ENCODE measurements at places on chromosomes 11 and 22.

DNA sequence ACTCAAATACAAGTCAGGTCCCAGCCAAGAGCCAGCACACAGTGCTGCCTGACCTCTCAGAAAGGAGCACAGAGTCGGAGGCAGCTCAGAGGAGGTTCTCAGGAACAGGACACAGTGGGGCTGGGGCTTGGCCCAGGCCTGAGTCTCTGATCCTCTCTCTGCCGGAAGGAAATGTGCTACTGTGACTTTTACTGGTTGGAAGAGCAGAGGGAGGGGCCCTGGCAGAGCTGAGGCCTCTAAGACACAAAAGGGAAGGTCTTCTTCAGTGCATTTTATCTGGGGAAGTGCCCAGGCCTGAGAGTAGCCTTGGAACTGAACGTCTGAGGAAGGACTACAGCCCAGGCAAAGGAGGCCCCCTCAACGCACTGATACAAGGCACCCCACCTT lies 16.2 kb upstream of the CASTOR1 start:
- peaks cover 97% of the 10 kb centered on the region for H3K4me1 ChIP-seq
- peaks cover 14% of the 10 kb centered on the region for H3K36me3 ChIP-seq
- no peak for DNase-seq
- H3K27ac ChIP-seq: peak overlapping the region; percentile 95

GRCh38 chr11:3128356-3129180 lies 36.5 kb downstream of the OSBPL5 start:
- no peak overlapping the region for H3K4me3 ChIP-seq
- H3K27me3 ChIP-seq: no peaks in the 10 kb centered on the region
- H3K36me3 ChIP-seq: no peaks in the 10 kb centered on the region
- 0 out of 2 replicates have a peak, but pooled peaks cover 5% of the 10 kb centered on the region for H3K4me1 ChIP-seq

DNA sequence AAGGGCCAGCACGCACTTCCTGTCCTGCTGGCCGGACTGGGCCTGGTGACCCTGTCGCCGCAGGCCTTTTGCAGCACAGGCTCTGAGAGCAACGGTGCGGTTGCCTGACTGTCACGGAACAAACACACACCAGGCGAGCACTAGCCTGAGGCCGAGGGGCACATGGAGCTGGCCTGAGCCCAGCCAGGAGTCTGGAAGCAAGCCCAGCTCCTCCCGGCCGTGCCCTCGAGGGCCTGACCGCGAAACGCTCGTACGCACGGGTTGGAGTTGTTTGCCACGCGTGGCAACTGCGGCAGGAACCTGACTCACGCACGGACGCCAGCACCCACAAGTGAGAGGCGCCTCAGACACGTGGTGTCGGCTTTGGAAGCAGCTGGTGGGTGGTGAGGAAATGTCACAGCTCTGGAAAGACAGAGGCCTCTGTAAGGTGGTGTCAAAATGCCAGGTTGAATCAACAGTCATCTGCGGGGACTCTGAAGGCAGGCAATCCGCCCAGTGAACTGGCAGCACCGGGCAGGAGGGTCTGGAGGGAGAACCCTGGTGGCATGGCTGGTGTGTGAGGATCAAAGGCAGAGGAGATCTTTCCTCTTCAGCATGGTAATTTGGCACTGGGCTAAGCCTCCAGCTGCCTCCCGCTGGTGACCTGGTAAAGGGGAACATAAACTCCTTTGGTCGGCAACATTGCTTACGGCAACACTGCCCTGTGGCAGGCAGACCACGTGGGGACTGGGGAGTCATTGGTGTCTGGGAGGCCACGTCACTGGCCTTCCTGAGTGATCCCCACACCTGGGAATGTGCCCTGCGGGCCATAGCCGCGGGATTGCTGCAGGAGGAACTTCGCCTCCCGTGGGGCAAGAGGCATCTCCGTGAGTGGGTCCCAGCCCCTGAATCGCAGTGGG lies 15.3 kb upstream of the IL17REL start:
- H3K27me3 ChIP-seq: peaks cover 58% of the 10 kb centered on the region
- DNase-seq: peak; percentile 86
- no peaks in the 10 kb centered on the region for H3K36me3 ChIP-seq
- H3K27ac ChIP-seq: no peak overlapping the region
- H3K4me1 ChIP-seq: peaks cover 13% of the 10 kb centered on the region

- DNase-seq: no peak
- no peak overlapping the region for H3K4me3 ChIP-seq
- no peaks in the 10 kb centered on the region for H3K4me1 ChIP-seq
- H3K27ac ChIP-seq: no peak overlapping the region
Measured at GRCh38 chr11:128546916-128547315, 40.4 kb downstream of the ETS1 start.

DNA sequence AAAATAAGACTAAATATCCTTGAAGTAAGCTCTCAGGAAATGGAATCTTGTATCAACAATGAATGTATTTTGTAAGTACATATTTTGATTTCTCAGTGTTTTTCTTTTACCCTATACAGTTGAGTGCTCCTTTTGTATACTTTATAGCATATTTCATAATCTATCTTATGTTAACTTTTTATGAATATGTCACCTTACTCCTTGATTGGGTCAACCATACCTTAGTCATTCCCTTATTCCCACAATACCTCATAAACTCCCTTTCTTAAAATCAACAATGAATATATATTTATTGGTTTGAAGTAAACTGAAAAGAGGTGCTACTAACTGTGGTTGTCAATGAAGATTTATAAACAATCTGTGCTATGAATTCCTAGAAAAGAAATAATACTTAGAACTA lies 686.2 kb downstream of the METTL15 start:
- no peaks in the 10 kb centered on the region for H3K27me3 ChIP-seq
- no peaks in the 10 kb centered on the region for H3K4me1 ChIP-seq
- H3K27ac ChIP-seq: no peak overlapping the region
- no peak overlapping the region for H3K4me3 ChIP-seq
- DNase-seq: no peak

DNA sequence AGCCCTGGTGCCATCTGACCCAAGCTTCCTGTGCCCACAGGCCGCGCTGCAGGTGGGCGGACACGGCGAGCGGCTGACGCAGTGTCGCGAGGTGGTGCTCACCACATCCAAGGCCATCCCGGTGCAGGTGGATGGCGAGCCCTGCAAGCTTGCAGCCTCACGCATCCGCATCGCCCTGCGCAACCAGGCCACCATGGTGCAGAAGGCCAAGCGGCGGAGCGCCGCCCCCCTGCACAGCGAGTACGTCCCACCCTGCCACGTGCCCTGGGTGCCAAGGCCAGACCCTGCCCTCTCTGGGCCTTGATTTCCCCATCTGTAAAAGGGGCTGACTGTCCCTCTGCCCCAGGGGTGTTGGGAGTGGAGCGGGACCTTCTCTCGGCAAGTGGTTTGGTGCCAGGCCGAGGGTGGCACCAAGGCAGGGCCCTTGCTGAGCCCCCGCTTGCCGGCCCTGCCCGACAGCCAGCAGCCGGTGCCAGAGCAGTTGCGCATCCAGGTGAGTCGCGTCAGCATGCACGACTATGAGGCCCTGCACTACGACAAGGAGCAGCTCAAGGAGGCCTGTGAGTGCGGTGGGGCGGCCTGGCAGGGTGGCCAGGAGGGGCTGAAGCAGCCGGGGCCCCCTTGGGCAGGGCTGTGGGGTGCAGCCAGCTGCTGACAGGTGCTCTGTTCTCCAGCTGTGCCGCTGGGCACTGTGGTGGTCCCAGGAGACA lies 5.9 kb upstream of the MDK start:
- H3K36me3 ChIP-seq: no peaks in the 10 kb centered on the region
- no peak overlapping the region for H3K27ac ChIP-seq
- no peak for DNase-seq
- H3K27me3 ChIP-seq: no peaks in the 10 kb centered on the region

- H3K27ac ChIP-seq: no peak overlapping the region
- H3K4me3 ChIP-seq: no peak overlapping the region
- H3K27me3 ChIP-seq: peaks cover 81% of the 10 kb centered on the region
- DNase-seq: no peak
Measured at GRCh38 chr22:32334660-32335365, 22.9 kb upstream of the RFPL3 start.

DNA sequence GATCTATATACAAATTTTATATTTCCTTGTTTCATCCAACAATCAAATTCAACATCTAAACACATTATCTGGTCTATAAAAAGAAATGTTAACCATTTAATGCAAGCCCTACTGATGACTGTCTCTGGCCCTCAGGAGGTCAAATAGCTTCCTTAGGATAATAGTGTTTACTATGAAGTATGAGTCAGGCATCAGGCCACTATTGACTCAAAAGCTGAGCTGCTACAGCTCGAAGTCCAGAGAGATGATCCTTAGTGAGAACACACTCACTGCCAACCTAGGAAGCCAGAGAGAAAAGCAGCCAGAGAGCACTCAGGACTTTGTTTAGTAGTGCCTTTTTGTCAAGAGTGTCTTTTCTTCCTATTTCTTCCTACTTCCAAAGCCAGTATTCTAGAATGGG lies 171.8 kb downstream of the SOX6 start:
- no peaks in the 10 kb centered on the region for H3K27me3 ChIP-seq
- H3K4me1 ChIP-seq: peaks cover 12% of the 10 kb centered on the region
- peak overlapping the region; percentile 26 for H3K27ac ChIP-seq
- H3K36me3 ChIP-seq: no peaks in the 10 kb centered on the region
- no peak overlapping the region for H3K4me3 ChIP-seq
- DNase-seq: peak; percentile 70

DNA sequence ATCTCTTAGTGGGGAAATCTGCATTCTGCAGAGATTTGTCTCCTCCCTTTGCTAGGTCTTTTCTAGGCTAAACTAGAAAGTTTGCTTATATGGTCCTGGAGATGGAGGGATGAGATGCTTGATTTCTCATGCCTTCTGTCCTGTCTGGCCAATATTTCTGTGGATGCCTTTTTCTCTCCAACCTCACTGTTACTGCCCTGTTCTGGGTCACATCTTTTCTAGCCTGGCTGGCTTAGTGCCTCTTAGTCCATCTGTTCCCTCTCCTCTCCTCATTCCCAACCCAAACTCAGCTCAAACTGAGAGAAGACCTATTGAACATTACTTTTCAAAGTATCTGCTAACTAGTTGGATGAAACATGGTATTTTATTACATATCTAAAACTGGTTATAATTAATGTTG lies 62.0 kb downstream of the RRM1 start:
- no peaks in the 10 kb centered on the region for H3K27me3 ChIP-seq
- no peak for DNase-seq
- no peaks in the 10 kb centered on the region for H3K36me3 ChIP-seq
- H3K4me3 ChIP-seq: no peak overlapping the region
- H3K4me1 ChIP-seq: no peaks in the 10 kb centered on the region

DNA sequence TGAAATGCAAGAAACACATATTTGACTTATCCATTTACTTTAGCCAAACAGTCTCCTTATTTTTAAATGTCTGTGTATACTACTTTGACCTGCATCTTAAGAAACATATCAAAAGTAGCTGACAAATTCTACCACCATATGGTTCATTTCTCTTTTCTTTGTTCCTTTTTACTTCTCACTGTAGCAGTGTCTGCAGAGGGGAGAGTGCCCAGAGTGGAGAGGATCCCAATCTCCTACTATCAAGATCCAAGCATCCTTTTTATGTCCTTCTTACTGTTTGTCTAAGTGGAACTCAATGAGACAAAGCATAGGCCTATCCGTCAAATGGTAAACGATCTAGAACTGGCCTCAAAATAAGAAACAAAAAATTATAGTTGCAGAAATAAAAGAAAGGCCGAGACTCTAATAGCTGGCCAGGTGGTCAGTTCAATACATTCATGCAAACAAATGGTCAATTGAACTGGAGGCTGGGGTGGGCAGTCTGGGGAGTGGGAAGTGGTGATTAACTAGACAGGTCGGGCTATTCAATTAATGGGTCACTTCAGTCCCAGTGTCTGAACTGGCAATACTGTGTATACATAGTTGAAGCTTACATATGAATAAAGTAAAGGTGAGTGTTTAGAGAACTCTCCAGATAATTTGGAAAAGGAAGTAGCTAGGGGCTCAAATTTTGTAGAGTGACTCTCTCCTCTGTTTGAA lies 149.1 kb downstream of the MAML2 start:
- peaks cover 14% of the 10 kb centered on the region for H3K36me3 ChIP-seq
- no peak overlapping the region for H3K27ac ChIP-seq
- H3K4me1 ChIP-seq: peaks cover 16% of the 10 kb centered on the region
- no peak overlapping the region for H3K4me3 ChIP-seq
- H3K27me3 ChIP-seq: no peaks in the 10 kb centered on the region

DNA sequence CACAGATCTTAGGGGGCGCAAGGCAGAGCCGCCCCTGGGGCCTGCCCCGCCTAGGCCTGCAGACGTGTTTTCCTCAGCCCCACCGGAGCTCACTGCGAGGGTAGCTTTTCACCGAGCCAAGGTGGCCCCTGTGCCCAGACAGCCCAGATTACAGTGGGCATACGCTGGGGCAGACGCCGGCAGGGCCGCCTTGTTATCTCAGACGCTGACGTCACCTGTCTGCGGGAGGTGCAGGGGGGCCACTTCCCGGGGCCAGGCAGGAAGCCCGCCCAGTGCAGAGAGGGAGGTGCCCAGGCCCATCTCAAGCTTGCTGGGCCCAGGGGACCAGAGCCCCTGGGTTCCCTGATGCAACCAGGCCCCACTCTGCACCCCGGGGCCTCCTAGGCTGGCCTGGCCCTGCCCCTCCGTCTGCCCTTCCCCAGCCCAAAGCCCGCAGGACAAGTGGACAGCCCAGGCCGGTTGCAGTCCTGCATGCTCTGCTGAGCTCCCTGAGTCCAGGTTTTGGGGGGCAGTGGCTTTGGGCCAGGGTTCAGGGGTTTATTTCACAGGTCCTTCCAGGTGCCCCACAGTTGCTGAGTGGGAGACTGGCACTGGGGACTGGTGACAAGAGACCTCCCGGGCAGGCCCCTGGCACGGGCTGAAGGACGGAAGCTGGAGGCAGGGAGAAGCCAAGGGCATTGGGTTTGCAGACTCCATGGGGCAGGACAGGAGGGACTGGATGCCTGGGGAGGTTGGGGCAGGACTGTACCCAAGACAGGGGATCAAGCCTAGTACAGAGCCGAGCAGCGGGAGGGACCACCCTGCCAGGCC lies 38.6 kb downstream of the IGF2 start:
- H3K27me3 ChIP-seq: 0 out of 2 replicates have a peak, but pooled peaks cover 7% of the 10 kb centered on the region
- H3K27ac ChIP-seq: no peak overlapping the region
- no peak overlapping the region for H3K4me3 ChIP-seq
- no peaks in the 10 kb centered on the region for H3K4me1 ChIP-seq
- DNase-seq: no peak

DNA sequence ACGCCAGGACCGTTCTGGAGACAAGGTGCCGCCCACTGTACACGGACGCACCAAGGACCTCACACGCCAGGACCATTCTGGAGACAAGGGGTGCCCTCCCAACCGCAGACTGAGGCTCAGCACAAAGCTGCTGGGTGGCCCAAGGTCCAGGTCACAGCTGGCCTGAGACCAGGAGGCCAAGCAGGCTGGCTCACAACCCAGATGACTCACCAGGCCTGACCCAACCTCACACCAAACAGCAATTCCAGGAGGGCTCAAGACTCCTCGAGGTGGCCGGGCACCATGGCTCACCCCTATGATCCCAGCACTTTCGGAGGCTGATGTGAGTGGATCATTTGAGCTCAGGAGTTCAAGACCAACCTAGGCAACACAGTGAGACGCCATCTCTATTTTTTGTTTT lies 14.8 kb downstream of the BRD1 start:
- no peak overlapping the region for H3K4me3 ChIP-seq
- no peak for DNase-seq
- H3K27ac ChIP-seq: no peak overlapping the region
- peaks cover 3% of the 10 kb centered on the region for H3K4me1 ChIP-seq
- H3K36me3 ChIP-seq: peaks cover 20% of the 10 kb centered on the region
